ENCODE measurements at places on chromosomes 11 and 22.

DNA sequence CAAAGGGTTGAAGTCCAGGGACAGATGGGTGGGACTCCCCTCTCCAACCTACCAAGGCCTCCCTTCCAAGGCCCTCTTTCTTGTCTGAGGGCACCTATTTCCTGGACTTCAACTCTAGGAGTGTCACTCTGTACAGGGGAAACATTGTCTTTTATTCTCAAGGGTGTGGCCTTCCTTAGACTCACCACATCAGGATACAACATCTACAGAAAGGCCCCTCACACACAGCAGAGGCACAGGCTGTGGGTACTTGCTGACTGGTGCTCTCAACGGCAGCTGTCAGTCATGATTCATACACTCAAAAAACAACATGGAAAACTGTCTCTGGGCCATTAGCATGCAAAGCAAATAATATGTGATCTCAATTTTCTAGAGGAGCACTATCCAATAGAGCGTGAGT lies 78.0 kb downstream of the RCN1 start:
- DNase-seq, result no peak

- DNase-seq, result no peak
Observed at GRCh38 chr22:19767427-19768341, 7.1 kb downstream of the TBX1 start.

GRCh38 chr22:39129081-39129480 lies 23.4 kb downstream of the CBX7 start:
- DNase-seq, result no peak

DNA sequence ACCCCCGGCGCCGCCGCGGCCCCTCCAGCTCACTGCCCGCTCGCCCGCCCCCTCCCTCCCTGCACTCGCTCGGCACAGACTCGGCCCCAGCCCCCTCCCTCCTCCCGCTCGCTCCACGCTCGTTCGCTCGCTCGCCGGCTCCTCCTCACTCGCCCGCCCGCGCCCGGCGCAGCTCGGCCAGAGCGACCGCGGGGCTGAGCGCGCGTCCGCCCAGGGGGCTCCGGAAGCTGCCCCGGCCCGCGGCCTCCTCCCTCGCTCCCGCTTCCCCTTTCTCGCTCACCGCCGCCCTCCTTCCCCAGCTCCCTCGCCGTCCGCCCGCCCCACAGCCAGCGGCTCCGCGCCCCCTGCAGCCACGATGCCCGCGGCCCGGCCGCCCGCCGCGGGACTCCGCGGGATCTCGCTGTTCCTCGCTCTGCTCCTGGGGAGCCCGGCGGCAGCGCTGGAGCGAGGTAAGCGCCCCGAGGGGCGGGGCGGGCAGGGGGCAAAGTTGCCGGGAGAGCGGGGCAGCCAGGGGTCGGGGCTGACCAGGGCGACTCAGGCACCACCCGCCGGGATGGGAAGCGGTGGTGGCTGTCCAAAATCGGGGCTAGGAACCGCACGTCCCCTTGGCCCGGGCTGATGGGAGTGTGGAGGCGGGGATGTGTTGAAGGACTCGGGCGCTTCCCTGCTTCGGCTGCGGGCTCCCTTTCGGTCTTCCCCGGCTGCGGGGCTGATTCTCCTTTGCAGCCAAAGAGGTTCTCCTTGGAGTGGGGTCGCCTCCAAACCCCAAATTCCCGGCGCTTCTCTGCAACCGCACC lies at the start of gene SEZ6L:
TSS of gene SEZ6L (plus strand) at position 148 of the 797 bp plus-strand sequence. CDS start at position 356, 208 bp downstream.
- DNase-seq, result no peak

DNA sequence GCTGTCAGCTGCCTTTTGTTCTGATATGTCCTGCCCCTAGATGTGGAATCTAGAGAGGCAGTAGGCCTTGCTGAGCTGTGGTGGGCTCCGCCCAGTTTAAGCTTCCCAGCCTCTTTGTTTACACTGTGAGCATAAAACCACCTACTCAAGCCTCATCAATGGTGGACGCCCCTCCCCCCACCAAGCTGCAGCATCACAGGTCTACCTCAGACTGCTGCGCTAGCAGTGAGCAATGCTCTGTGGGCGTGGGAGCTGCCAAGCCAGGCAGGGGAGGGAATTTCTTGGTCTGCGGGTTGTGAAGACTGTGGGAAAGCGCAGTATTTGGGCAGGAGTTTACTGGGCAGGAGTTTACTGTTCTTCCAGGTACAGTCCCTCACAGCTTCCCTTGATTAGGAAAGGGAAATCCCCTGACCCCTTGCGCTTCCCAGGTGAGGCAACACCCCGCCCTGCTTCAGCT lies 98.5 kb downstream of the SMCO4 start:
- DNase-seq, result peak; percentile 48

- DNase-seq, result no peak
Observed at GRCh38 chr11:76307978-76308747, 72.8 kb downstream of the THAP12 start.

GRCh38 chr22:29916007-29916544 lies 33.1 kb downstream of the MTMR3 start:
- no peak for DNase-seq

DNA sequence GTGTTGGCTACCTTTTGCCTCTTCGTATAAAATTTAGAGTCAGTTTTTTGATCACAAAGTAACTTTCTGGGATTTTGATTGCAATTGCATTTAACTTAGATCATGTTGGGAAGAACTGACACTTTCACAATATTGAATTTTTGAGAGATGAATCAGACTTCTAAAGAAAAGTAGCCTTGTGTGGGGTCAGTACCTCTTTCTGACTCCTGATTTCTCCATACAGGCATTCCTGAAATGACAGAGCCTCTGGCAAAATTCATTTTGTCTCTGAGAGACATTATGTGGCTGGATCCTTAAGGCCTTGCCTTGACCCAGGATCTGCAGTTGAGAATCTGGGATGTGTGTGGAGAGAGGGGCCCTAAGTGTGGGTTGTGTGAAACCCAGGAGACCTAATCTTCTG lies 37.8 kb downstream of the PPFIBP2 start:
- DNase-seq, result no peak

GRCh38 chr22:35663371-35663770 lies 15.1 kb downstream of the APOL6 start:
- no peak for DNase-seq

DNA sequence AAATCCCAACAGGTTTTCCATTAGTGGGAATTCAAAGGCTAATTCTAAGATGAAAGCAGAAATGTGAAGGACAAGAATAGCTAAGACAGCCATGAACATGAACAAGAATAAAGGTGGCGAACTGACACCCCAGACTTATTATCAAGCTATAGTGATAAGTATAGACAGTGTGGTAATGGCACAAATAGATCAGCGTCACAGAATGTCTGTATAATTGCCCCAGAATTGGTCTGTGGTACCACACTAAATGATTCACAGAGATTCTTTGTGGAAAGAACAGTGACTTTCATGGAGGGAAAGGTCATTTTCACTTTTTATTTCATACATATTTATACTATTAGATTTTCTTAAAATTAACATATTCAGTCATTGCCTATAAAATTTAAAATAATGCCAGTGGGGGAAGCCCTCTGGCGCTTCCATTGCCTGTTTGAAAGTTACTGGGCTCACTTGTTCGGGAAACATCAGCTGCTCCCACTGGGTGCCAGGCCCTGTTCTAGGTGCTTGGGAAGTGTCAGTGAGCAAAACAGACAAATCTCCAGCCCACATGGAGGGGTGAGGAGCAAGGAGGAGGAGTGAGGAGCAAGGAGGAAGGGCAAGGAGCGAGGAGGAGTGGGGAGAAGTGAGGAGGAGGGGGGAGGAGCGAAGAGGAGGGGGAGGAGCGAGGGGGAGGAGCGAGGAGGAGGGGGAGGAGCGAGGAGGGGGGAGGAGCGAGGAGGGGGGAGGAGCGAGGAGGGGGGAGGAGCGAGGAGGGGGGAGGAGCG lies 11.3 kb upstream of the NLRP6 start:
- DNase-seq, result no peak

GRCh38 chr11:44824300-44824704 lies 97.5 kb downstream of the TSPAN18 start:
- no peak for DNase-seq

DNA sequence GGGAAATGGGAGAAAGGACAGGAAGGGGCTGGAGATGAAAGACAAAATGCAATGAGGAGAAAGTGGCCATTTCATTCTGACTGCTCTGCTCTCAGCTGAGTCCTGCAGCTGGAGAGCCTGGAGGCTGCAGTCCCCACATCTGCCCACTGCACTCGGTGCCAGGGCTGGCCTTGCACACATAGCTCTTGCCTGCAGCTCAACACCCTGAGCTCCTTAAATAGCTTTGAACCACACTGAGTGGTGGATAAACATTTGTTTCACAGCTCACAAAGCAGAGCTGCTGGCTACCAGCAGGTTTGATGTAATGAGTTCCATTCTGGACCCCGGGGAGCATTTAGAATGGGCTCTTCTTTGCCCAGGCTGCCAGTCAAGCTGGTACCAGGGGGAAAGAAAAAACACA lies 426.1 kb upstream of the CADM1 start:
- DNase-seq, result no peak

GRCh38 chr11:1041471-1041870 lies 5.0 kb upstream of the MUC6 start:
- DNase-seq, result no peak

GRCh38 chr22:41687901-41688364 lies 734 bp downstream of the SNU13 start:
- DNase-seq, result no peak

All from NCI-H187 treated with DMSO at 0.1 percent for 48 hours (cell line).